ENCODE measurements at places on chromosomes 5 and 9. TPM values are rescaled to one million over a fixed set of nuclear protein-coding genes. Genes with fewer than 3 reads are reported as not detected.
A peak's percentile ranks its signal among the peaks of the same experiment; 100 is the strongest.

The COMMD10 gene
- 15.0 TPM for total RNA-seq

The INSL6 gene
- not detected for total RNA-seq

The PCDHB11 gene
- total RNA-seq = 0.87 TPM

GRCh38 chr5:23655674-23656073 lies 148.3 kb downstream of the PRDM9 start:
- H3K4me1 ChIP-seq = no peaks in the 10 kb centered on the region
- H3K27me3 ChIP-seq = no peaks in the 10 kb centered on the region
- H3K36me3 ChIP-seq = no peaks in the 10 kb centered on the region
- DNase-seq = no peak

DNA sequence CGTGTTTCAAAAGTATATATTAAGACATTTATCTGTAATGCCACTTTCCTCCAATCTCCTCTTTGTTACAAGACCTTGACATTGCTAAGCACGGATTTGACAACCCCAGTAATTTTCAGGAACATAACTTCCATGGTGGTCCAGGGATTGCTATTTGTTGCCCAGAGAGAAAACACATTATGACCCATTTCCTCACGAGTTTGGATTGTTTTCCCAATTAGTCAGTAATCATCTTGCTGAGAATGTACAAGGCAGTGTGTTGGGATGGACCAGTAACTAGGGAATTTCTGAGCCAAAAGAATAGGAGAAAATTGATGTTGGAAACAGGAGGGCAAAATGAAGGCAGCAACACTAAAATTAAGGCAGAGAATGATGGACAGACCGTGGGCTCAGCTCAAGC lies 574.1 kb downstream of the EBF1 start:
- DNase-seq = no peak
- H3K36me3 ChIP-seq = no peaks in the 10 kb centered on the region
- H3K4me1 ChIP-seq = no peaks in the 10 kb centered on the region
- H3K27me3 ChIP-seq = no peaks in the 10 kb centered on the region
- no peak overlapping the region for H3K4me3 ChIP-seq

- peak overlapping the region; percentile 73 for H3K4me3 ChIP-seq
- peak overlapping the region; percentile 92 for H3K27ac ChIP-seq
- DNase-seq = no peak
- H3K4me1 ChIP-seq = peaks cover 3% of the 10 kb centered on the region
These were observed 1.4 kb upstream of the GDNF start for GRCh38 chr5:37841203-37841602.

- no peak for DNase-seq
- H3K27ac ChIP-seq = no peak overlapping the region
- no peaks in the 10 kb centered on the region for H3K27me3 ChIP-seq
- H3K4me3 ChIP-seq = no peak overlapping the region
These were observed 138.1 kb downstream of the DIRAS2 start for GRCh38 chr9:90504486-90504885.

- H3K27me3 ChIP-seq = no peaks in the 10 kb centered on the region
- peak overlapping the region; percentile 91 for H3K27ac ChIP-seq
- no peaks in the 10 kb centered on the region for H3K36me3 ChIP-seq
- H3K4me3 ChIP-seq = peak overlapping the region; percentile 84
These were observed 1.7 kb downstream of the UBE2QL1 start for GRCh38 chr5:6450319-6450833.

- H3K27me3 ChIP-seq = no peaks in the 10 kb centered on the region
- no peak overlapping the region for H3K27ac ChIP-seq
- H3K36me3 ChIP-seq = no peaks in the 10 kb centered on the region
- H3K4me3 ChIP-seq = no peak overlapping the region
- DNase-seq = no peak
These were observed 55.0 kb upstream of the IER5L start for GRCh38 chr9:129232839-129233591.

- H3K36me3 ChIP-seq = no peaks in the 10 kb centered on the region
- H3K4me1 ChIP-seq = no peaks in the 10 kb centered on the region
- H3K4me3 ChIP-seq = no peak overlapping the region
- DNase-seq = peak; percentile 47
- H3K27me3 ChIP-seq = peaks cover 15% of the 10 kb centered on the region
- no peak overlapping the region for H3K27ac ChIP-seq
These were observed 1.1 kb downstream of the SOX30 start for GRCh38 chr5:157650991-157651611.

- no peak overlapping the region for H3K4me3 ChIP-seq
- no peak for DNase-seq
- no peaks in the 10 kb centered on the region for H3K27me3 ChIP-seq
- H3K4me1 ChIP-seq = no peaks in the 10 kb centered on the region
- no peak overlapping the region for H3K27ac ChIP-seq
These were observed 30.6 kb downstream of the NKD2 start for GRCh38 chr5:1039210-1039548.

GRCh38 chr9:97459326-97459725 lies 42.1 kb upstream of the TMOD1 start:
- H3K4me3 ChIP-seq = no peak overlapping the region
- no peak overlapping the region for H3K27ac ChIP-seq
- no peak for DNase-seq
- no peaks in the 10 kb centered on the region for H3K27me3 ChIP-seq
- H3K4me1 ChIP-seq = no peaks in the 10 kb centered on the region

GRCh38 chr9:99259231-99259918 lies 37.3 kb downstream of the SEC61B start:
- peaks cover 23% of the 10 kb centered on the region for H3K4me1 ChIP-seq
- peak; percentile 92 for DNase-seq
- H3K36me3 ChIP-seq = no peaks in the 10 kb centered on the region
- H3K4me3 ChIP-seq = peak overlapping the region; percentile 58
- peak overlapping the region; percentile 95 for H3K27ac ChIP-seq
